Stimulated activated CD4-positive, alpha-beta T cell treated with anti-CD3 and anti-CD28 coated beads, TNF-alpha, amount 100 ng/mL, for 1 hour (primary cell): ENCODE measurements at places on chromosomes 3 and 15.

GRCh38 chr3:169458752-169459151, 204.8 kb downstream of the MECOM start:
- DNase-seq: no peak

- no peak for DNase-seq
Measured at GRCh38 chr3:123300583-123300982, 98.8 kb downstream of the SEC22A start.

- no peak for DNase-seq
Measured at GRCh38 chr3:11498646-11499045, 145.1 kb downstream of the VGLL4 start.

GRCh38 chr3:66572938-66573710, 72.3 kb upstream of the LRIG1 start:
- DNase-seq: no peak

DNA sequence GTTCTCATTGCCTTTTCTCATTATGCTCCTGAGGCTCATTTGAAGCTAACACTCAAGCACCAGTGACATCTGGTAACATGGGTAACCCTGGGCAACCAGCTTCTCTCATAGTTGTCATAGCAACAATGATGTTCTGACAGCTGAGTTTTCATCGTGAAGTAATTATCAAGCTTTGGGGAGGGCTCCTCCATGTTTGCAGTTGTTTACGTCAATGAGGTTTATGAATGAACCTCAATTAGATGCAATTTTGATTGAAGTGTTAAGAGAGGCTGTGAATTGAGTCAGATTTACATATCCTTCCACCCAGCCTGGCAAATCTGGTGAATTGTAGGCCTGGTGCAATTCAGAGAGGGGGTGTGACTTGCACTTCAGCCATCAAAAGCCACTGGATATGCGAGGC, 119.3 kb upstream of the CHD2 start:
- DNase-seq: no peak

DNA sequence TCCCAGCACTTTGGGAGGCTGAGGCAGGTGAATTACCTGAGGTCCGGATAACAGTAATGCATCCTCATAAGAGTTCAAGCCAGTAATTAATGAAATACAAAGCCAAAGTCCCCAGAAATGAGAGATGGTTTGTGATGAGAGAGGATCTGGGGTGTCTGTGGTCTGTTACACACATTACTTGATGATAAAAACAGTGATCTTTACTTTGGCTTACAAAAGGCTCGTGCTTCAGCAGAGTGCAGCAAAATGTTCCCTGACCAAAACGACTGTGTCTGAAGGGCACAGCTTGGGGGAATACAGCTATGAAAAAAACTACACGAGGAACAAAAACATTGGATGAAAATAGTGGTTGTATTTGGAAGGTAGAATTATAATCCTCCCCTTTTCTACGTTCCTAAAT, 40.9 kb downstream of the CRTC3 start:
- no peak for DNase-seq
